ENCODE measurements at places on chromosomes 12 and 14.

- peak; percentile 97 for DNase-seq
These were observed 6.3 kb upstream of the RIN3 start for GRCh38 chr14:92507174-92507768.

DNA sequence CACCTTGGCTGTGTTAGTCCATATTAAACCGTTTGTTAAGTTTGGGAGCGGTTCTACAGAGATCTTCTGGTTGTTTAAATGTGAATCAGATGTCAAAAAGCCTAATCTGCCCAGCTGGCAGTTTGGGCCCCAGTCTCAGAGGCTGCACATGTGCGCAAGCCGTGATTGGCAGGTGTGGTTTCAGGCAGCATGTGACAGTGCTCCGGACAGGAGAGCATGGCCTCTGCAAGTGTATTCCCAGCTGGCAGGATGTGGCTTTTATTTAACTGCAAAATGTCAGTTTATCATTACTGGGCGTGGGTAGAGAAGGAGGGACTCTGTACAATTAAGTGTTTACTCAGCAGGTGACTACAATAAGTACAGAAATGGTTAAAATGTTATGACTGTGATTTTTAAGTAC, 77.5 kb downstream of the PELI2 start:
- DNase-seq = peak; percentile 85

- DNase-seq = no peak
These were observed 232.1 kb downstream of the NAV3 start for GRCh38 chr12:78062786-78063185.

DNA sequence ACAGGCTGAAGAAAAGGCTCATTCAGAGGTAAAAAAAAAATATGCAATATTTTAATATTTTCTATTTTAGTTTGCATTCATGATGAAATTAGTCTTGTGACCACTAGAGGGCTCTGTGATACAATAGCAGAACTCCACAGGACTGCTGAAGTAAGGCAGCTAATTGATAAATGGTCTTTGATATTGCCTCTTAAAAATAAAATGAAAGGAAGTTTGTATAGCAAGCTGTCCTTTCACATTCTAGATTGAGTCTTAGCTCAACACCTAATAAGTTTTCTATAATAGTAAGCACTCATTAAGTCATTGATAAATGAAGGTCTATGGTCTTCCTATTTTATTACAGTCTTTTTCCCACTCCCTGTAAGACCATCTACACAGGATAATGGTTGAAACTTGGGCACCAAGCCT, 315.7 kb downstream of the NAV3 start:
- DNase-seq = peak; percentile 33

- DNase-seq = no peak
These were observed 65.8 kb upstream of the COCH start for GRCh38 chr14:30808576-30808975.

DNA sequence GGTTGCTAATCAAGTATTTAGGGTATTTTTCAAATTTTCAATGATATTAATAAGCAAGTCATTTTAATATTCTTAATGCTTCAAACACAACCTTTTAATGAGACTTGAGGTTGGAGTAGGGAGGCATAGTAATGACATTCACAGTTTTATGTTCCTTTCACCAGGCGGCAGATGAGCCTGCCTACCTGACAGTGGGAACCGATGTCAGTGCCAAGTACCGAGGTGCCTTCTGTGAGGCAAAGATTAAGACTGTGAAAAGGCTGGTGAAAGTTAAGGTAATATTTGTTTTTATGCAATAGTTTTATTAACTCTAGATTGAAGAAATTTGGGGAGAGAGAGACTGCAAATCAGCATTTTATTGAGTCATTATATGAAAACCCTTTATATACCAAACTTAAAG, 3.1 kb downstream of the ARID4A start:
- DNase-seq = no peak

DNA sequence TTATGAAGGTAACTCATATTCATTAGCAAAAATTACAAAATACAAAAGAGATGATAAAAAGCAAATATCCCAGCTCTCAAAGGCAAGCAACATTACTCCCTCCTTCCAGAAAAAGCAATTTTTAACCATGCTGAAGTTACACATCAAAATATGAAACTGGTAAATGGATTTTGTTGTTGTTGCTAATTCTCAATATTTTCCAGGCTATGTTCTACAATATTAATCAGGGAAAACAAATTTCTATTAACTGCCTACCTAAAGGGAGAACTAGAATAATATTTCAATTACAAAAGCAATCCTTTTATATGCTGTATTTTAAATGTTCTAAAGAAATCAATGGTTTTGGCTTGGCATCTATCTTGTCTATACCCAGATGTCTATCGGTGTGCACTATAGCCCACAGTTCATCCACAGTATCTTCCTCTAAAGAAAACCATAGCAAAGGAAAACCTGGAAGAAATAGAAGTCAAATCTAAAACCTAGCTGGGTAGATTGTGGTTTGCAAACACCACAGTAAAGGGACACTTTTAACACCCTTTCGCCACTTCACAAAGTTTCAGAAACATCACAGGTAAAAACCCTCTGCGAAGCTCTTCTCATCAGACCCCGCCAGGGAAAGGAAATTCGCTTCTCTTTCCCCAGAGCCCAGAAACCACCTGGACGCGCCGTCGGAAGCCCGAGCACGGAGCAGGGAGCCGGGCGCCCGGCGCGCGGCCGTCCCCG, 32.0 kb downstream of the TC2N start:
- no peak for DNase-seq

DNA sequence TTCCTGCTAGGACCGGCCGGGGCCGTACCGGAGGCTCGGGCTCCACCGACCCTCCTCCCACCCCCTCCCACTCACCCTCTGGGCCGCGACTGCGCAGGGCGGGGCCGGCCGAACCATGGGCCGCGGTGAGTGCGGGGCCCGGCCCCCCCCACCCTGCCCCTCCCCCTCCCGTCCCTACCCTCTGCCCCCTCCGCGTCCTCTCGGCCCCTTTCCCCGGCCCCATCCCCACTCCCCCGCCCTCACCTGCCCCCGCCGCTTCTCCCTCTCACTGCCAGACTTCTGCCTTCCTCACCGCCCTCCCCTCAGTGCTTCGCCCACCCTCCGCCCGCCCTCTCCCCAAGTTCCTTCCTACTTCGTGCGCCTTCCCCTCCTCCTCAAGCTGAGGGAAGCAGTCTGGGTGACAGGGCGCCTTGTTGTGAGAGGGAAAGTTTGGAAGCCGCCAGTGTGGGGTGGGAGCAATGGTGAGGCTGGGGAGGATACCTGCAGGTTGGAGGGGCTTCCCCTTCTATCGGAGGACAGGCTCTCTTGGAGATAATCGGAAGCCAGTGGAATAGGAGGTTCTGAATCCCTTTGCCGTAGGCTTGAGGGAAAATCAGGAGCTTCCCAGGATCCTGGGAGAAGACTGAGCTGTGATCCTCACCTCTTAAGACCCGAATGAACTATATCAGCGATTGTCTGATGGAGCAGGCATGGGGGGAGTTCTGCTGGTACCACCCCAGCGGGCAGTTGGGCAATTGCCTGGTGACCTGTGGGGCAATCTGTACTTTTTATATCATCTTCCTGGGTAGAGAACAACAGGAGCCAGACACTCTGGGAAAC, 472 bp downstream of the MBD6 start:
- DNase-seq = peak; percentile 25

- DNase-seq = no peak
These were observed 27.0 kb downstream of the TMCC3 start for GRCh38 chr12:94623161-94623920.

DNA sequence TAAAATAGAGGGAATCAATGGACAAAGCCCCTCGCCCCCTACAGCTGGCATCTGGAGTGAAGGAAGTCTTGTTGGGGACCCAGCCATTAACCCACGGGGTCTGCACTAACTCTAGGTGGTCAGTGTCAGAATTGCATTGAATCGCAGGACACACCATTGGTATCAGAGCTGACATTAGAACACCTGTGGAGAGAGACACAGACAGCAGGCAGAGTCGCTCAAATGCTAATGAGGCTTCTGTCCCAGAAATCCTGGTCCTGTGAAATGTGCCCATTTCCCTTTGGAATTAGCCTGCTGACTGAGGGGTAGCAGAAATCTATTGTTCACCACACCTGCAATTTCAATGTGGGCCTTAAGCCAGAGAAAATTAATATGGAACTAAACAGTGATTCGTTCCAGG, 33.0 kb downstream of the TMEM132D start:
- no peak for DNase-seq

GRCh38 chr14:74754157-74754556, 9.0 kb upstream of the YLPM1 start:
- DNase-seq = no peak

- DNase-seq = no peak
These were observed 5.1 kb upstream of the SSTR1 start for GRCh38 chr14:38202444-38203191.

DNA sequence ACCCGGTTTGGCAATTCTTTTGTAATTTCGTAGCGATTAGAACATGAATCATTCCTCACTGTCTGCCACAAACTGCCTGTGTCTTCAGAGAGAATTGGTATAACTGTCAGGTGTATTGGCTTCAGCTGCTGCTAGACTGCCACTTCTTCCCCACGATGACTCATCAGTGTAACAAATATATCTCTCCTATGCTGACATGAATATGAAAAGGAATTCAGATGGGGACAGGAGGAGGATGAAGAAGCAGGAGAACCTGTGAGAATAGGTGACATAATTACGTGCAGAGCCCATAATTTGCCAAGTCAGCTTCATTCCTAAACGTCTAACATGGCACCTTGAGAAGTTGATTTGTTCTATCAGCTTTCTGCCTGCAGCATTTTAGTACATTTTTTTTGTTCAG, 64.9 kb downstream of the FRMD6 start:
- DNase-seq = no peak

GRCh38 chr14:71322655-71323250, 415.5 kb downstream of the PCNX1 start:
- no peak for DNase-seq

- no peak for DNase-seq
These were observed 108.8 kb upstream of the PTPRR start for GRCh38 chr12:71029302-71029701.

DNA sequence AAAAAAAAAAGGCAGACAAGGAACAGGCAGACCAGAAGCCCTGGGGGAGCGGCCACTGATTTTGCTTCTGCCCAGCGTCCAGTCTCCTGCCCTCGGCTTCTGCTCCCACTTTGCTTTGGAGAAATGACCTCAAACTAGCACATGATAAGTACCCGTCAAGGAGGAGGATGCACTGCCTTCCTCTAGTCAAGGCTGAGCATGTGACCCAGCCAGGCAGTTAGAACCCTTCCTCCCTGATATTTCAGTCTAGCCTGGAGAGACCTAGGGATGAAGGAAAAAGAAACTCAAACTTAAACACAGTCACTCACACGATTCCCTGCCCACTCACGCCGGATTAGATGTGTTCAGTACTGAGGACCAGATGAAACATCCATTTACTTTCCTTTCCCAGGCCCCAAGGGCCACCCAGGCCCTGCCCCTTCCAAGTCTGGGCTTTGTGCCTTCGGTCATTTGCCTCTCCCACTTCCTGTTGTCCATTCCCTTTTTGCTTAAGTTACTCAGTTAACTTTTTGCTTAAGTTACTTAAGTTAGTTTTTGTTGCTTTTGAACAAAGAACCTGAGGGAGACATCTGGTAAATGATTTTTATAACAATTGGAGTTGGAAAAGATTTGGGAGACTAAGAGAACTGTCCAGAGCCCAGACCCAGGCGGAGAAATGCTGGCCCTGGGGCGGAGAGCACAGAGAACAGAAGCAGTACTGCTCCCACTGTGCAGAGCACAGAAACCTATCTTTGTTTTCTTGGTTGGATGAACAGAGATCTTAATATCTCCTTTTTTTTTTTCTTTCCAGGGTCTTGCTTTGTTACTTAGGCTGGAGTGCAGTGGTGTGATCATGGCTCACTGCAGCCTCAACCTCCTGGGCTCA, 23.0 kb upstream of the TTC7B start:
- DNase-seq = no peak
